NCI-H2171 (cell line): ENCODE measurements at places on chromosomes 2 and 18.
A peak's percentile ranks its signal among the peaks of the same experiment; 100 is the strongest.

GRCh38 chr2:6074089-6074643, 382.0 kb downstream of the SOX11 start:
- DNase-seq, result no peak

- no peak for DNase-seq
Measured at GRCh38 chr18:49742316-49743116, 70.8 kb downstream of the ACAA2 start.

DNA sequence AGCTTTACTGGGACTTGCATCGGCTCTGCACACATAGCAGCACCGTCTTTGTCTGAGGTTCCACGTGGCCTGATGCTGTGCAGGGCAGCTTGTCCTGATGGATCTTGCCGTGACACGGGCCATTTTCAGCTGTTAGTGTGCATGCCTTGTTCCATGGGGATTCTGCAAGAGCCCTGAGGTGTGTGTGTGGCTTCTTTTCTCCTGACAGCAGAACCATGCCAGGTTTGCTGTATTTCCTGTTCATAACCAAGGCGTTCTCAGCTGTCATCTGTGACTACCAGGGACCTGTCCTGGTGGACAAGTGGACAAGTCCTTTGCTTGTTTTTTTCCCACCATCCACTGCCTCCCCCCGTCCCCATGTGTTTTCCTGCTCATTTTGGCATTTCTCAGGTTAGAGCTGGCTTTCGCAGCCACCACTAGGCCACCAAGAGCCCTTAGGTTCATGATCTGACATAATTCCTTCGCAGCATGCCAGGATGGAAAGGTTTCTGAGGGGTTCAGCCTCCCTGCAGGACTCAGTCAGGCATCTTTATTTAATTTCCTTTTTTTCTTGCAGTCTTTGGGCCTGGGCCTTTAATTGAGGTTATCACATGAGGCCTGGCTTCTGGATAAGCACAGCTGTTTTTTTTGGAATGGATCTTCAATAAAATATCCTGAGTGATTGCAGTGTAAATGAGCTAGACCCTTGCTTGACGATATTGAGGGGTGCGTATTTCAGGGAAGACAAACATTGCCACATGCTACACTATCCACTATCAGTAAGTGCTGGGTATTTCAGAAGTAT, 139.4 kb downstream of the NCK2 start:
- DNase-seq, result no peak

DNA sequence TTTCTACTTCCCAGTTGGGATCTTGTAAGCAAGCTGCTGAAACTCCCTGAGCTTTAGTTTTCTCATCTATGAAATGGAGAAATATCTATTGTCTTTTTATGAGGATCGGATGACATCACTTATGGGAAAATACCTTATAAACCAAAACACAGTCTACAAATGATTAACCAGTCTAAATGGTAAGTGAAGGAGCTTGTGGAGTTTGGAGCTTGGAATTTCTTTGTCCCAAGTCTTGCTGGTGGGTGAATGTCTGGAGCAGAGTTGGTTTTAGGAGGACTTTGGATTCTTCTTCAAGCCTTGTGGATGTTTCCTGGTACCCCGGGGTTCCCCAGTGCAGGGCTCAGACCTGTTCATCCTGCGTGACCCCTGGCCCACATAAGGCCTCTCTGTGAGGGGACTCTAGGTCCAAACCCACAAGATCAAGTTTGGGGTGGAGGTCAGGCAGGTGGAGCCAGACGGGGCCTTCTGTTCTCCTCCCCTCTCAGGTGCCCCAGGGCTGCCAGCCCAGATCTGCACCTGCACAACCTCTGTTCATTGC, 43.2 kb downstream of the FOSL2 start:
- no peak for DNase-seq

- no peak for DNase-seq
Measured at GRCh38 chr2:85699325-85699724, 5.2 kb downstream of the GNLY start.

DNA sequence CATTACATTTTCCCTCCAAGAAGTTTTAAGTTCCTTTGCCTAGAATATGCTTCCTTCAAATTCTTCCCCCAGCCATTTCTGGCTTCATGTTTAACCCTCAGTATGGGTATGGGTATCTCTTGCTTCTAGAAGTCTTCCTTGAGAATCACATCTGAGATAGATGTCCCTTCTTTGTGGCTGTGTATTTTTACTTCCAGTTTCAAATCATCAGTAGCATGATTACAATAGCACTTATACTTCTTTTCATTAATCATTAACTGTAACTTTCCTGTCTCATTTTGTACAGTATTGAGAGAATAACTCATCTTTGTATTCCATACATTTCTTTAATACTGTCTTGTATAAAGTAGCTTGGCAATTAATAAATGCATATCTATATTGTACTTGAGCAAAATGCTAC, 17.3 kb upstream of the PDE1A start:
- DNase-seq, result no peak

DNA sequence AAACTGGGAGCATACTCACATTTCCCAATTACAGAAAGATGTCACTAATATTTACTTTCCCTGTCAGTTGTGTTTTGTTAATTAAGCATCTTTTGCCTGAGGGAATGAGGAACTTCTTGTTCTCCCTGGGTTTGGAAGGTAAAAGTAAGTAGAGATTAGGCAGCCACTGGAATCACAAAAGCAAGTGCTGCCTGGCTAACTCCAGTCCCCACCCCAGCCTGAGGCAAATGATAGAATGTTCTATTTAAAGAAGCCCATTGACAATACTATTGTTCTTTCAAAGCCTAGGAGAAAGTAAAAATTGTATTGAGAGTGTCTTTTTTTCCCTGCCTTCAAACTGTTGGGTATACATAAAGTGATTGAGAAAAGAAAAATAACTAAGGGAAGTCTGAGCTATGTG, 93.8 kb downstream of the MBD2 start:
- no peak for DNase-seq

DNA sequence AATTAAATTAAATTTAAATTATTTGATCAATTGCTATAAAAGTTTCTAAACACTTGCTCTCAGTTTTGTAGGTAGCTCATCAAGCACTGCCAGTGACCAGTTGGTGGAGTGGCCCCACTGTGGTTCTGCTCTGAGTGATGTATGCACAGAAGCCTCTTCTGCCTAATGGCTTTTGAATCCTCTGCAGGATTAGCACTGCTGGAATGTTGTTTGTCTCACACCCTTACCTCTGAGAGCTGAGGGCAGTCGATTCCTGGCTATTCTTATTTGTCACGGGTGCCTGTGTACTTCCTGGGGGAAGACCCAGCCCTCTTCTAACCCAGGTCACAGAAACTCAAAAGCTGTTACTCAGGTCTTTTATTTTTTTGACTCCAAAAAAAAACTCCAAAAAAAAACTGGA, 9.5 kb downstream of the CAPN14 start:
- no peak for DNase-seq

- DNase-seq, result peak; percentile 98
Measured at GRCh38 chr2:2846332-2847208, 515.5 kb upstream of the MYT1L start.

DNA sequence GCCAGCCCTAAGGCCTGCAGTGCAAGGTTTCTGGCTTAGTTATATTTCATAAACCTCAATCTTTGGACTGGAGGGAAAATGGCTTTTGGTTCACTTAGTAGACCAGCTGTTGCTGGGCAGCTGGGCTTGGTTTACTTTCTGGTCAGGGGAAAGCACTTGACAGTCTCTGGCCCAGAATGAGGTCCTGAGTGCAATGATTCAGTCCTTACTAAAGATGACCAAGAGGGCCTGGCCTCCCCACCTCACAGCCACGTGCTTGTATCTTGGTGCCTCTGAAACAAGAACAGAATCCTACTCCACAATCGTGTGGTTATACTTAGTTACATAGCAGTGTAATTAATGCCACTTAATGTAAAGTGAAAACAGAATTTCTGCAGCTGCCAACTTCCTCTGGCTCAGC, 325.5 kb upstream of the MEIS1 start:
- no peak for DNase-seq

- DNase-seq, result peak; percentile 33
Measured at GRCh38 chr2:54760310-54760709, 36.8 kb downstream of the EML6 start.

DNA sequence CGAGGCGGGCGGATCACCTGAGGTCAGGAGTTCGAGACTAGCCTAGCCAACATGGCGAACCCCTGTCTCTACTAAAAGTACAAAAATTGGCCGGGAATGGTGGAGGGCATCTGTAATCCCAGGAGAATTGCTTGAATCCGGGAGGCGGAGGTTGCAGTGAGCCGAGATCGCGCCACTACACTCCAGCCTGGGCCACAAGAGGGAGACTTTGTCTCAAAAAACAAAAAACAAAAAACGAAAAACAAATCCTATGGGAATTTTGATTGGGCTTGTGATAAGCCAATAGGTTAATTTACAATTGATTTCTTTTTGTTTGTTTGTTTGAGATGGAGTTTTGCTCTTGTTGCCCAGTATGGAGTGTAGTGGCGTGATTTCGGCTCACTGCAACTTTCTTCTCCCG, 24.2 kb upstream of the TOGARAM2 start:
- DNase-seq, result peak; percentile 35

DNA sequence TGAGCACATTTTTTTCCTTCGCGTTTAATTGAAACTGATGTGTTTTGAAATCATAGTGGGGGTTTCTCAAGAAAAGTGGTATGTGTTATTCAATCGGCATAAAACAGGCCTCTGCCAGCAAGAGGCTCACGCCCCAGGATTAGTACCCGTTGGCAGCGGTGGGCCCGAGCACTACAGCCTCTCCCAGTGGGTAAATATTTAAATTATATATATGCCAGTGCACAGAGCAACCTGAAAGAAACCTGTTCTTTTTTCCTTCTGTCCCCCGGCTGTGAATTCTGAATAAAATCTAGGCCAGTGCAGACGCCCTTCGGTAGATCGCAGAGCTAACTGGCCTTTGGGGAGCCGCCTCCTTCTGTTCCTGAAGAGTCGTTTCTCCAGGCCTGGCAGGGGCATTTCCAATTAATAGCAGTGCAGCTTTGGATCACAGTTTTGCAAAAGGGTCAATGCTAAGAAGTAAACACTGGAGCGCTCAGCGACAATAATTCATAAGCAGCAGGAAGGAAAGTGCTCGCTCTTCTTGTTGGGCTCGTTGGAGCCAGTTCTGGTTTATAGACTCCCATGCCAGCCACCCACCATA, 202.8 kb upstream of the SALL3 start:
- no peak for DNase-seq

- no peak for DNase-seq
Measured at GRCh38 chr2:206805887-206806607, 40.6 kb downstream of the FASTKD2 start.

DNA sequence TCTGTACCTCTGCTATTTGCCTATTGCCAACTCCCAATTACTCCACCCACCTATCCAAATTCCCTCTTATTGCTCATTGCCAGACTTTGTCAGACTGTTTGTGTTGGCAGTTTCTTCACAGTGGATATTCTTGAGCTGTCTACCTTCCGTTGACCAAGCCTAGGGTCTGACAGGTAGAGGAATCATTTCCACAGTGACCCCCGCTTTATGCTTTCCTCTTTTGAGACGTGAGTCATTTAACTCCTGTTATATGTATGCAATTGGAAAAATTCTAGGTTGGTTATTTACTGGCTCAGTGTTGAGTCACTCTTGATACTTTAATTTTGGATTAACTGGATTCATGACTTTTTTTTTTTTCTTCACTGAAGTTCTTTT, 187.7 kb downstream of the IRS1 start:
- DNase-seq, result no peak

DNA sequence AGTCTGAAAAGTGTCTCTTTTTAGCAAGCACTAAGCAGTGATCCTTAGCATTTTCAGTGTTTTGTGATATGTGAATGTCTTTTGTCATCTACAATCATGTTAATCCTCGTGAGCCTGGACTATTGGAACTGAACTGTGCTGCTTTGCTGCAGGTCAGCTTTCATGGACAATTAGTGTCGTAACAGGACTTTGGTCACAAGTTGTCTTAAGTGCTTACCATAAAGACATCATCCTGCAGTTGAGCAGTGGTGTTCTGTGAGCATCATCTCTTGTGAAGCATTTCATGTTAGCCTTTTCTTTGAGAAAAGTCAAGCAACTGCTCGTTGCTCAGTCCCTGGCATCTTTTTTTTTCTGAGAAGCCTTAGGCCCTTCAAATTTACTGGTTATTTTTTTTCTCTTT, 135.9 kb downstream of the ZNF407 start:
- no peak for DNase-seq

DNA sequence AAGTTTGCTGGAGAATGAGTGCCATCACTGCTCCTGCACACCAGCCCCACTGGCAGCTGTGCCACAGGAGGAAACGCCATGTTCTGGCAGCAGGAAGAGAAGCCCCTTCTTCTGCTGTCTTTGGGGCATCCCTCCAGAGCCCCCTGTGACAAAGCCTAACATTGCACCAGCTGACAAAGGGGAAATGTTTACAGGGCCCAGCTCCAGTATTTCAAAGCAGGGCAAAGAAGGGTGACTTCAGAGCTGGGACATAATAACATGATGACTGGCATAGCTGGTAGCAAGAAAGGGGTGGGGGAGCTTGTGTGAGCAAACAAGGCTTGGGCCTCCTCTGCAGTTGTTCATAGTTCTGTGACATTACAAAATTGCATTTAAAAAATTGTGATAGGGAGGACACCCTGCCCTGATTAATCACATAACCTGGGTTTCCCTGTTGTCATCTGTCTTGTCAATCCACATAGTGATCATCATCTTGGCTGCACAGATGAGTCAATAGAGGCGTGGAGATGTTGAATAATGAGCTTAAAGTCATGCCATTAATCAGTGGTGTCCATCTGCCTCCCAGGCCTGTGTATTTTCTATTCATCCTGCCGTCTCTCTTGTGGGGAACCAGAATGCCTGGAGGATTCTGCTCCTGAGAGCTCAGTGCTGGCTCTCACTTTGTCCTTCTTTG, 29.1 kb upstream of the PDIA6 start:
- no peak for DNase-seq

DNA sequence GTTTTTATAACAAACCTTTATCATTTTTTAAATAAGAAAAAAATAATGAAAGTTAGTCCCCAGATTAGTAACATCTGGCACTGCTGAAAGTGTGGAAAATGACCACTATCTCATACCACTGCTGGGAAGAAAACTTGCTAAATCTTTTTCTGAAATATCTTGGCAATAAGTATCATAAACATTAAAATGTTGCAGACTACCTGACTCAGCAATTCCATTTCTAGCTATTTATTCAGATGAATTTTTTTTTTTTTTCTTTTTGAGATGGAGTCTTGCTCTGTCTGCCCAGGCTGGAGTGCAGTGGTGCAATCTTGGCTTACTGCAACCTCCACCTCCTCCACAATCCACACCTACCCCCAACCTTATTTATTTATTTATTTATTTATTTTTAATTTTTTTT, 35.3 kb upstream of the SOS1 start:
- DNase-seq, result no peak

DNA sequence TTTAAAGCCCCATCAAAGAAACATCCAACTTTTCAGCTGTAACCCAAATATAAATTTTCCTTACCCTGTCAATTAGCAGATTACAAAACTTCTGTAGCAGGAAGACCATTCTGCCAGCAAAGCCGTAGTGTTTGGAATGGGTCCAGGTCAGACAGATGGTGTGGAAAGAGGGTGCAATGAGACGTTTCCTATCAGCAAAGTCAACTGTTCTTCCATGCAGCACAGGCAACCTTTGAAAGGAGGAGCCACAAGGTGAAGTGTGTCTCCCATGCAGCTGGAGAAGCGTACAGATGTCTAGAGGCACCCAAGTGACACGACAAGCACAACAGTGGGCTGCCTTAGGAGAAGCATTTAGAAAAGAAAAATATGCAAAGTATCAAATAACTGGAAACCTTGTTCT, 83.7 kb downstream of the SP3 start:
- peak; percentile 87 for DNase-seq

- no peak for DNase-seq
Measured at GRCh38 chr2:66303471-66303870, 131.5 kb upstream of the MEIS1 start.

GRCh38 chr2:12062053-12062395, 315.6 kb downstream of the LPIN1 start:
- no peak for DNase-seq

- no peak for DNase-seq
Measured at GRCh38 chr2:215760091-215760490, 253.3 kb downstream of the MREG start.
